Cardiac septum (tissue), 1 donor: ENCODE measurements at places on chromosomes 2 and 18. TPM values are rescaled to one million over a fixed set of nuclear protein-coding genes. Genes with fewer than 3 reads are reported as not detected.

DNA sequence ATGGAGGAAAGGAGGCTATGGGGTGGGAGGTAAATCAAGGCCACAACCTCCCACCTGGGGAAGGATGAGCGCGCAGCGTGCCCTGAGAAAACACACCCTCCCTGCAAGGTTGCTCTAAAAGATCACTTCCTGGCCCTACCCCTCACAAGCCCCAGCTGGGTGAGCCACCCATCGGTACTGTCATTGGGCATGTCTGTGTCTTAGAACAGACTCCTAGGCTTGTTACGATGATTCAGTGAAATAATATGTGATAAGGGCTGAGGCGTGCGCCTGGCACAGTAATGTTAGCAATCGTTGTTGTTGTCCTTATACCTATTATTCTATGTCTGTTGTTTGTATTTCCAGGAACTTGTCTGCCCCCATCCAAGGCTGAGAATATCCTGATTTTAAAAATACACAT lies 175.1 kb downstream of the ZFP36L2 start:
- DNase-seq: no peak

DNA sequence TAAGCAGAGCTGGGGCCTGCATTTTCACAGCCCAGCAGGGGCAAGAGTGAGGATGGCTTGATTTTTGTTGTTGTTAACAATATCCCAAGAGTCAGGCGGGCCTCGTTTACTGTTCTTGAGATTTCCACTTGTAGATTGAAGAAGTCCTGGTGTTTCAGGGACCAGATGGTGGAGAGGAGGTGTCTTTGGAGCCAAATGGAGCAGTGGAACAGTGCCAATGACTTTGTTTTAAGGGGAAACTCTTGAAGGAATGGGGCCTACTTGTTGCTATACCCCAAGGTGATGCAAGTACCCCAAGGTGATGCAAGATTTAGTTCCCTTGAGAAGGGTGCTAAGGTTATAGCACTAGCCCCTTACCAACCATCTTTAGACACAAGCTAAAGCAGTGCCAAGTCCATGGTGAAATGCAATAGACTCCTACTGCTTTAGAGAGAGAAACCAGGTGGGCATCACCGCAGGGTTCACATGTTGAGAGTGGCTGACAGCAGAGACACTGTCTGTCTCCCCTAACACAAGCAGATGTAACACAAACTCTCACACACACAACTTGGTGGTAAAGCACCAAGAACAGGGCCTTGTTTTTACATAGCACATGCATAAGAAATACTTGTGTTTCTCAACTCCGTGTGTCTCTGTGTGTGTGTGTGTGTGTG lies 44.0 kb downstream of the HK2 start:
- DNase-seq: no peak

- no peak for DNase-seq
Measured at GRCh38 chr18:38301621-38302020, 736.0 kb upstream of the CELF4 start.

GRCh38 chr2:199798831-199799580 lies 52.0 kb downstream of the FTCDNL1 start:
- DNase-seq: no peak

DNA sequence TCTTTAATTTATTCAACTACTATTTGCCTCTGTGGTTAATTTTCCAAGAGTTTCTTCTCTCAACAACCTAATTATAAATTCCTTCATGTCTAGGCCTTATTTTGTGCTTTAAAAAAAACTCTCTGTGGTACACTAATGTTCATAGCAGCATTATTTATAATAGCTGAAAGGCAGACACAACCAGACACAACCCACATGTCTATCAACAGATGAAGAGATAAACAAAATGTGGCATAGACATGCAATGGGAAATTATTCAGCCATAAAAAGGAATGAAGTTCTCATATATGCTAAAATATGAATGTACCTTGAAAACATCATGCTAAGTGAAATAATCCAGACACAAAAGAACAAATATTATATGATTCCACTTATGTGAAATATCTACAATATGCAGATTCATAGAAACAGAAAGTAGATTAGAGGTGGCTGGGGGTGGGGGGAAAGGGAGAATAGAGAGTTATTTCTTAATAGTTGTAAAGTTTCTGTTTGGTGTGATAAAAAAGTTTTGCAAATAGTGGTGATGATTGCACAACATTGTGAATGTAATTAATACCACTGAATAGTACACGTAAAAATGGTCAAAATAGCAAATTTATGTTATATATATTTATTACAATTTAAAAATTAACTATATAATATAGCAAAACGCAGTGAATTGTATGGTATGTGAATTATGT lies 28.1 kb upstream of the RASGRP3 start:
- no peak for DNase-seq

GRCh38 chr18:57443702-57444101 lies 8.5 kb downstream of the ONECUT2 start:
- no peak for DNase-seq

GRCh38 chr18:54734059-54734458 lies 94.2 kb upstream of the RAB27B start:
- DNase-seq: no peak

GRCh38 chr2:121036226-121036692 lies 248.7 kb downstream of the TFCP2L1 start:
- DNase-seq: no peak

GRCh38 chr2:69055688-69056470 lies 42.9 kb downstream of the ANTXR1 start:
- no peak for DNase-seq

The CCDC93 gene
- total RNA-seq: 26.9 TPM

The PLCL1 gene
- total RNA-seq: 82.5 TPM

The ADRA2B gene
- total RNA-seq: 5.5 TPM
